ENCODE measurements at places on chromosomes 1 and 21.

DNA sequence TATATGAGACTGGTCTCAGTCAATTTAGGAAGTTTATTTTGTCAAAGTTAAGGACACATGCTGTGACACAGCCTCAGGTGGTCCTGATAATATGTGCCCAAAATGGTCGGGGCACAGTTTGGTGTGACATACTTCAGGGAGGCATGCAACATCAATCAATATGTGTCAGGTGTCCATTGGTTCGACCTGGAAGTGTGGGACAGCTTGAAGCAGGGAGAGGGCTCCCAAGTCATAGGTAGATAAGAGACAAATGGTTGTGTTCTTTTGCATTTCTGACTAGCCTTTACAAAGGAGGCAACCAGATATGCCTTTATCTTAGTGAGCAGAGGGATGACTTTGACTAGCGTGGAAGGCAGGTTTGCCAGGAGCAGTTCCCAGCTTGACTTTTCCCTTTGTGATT lies 4.5 kb upstream of the ERVH48-1 start:
- no peak for DNase-seq

GRCh38 chr1:42833981-42834380 lies 12.4 kb upstream of the ZNF691 start:
- peak; percentile 29 for DNase-seq

- no peak for DNase-seq
Observed at GRCh38 chr1:170284951-170285350, 139.2 kb downstream of the NTMT2 start.

- DNase-seq, result no peak
Observed at GRCh38 chr1:109639841-109640184, 16.1 kb upstream of the GSTM4 start.

- no peak for DNase-seq
Observed at GRCh38 chr21:31151156-31152045, 113.1 kb upstream of the KRTAP19-8 start.

GRCh38 chr1:151833172-151833900 lies 1.7 kb upstream of the RORC start:
- no peak for DNase-seq

DNA sequence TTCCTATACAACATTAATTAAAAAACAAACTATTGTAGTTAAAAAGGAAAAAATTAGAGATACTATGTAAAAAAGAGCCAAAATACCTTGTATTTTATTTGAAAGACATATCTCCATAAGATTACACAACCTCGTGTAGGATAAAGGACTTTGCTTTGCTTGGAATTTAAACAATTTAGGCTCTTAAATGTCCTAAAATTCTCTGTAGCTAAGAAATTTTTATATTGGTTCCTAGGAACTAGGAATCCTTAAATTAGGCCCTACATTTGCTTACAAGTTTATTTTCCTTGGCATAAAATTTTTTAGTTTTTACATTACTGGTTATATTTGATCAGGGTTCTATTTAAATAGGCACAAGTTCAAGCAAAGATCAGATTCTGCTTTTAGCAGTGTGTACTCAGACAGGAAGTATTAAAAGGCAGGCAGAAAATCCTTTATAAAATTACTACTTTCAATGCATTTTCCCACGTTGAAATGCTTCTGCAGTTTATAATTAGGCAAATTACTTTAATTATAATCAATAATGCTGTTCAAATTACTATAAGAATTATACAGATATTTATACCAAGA lies 3.4 kb upstream of the ANGPTL3 start:
- no peak for DNase-seq

DNA sequence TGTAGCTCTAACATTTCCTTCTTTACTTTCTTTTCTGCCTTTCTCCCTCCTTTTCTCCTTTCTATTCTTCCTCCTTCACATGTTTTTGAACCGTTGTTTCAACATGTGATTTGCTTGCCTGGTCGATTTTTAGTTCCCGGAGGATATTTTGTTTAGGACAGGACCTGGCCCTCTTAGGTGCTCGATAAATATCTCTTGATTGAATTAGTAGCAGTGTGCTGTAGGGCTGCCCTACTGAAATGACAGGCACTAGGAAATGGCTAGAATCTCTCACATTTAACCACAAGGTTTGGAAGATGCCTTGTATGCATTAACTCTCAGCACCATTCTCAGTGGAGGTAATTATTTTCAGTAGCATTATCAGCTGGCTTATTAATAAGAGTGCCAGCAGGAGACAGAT lies 305.6 kb downstream of the PAPPA2 start:
- no peak for DNase-seq

DNA sequence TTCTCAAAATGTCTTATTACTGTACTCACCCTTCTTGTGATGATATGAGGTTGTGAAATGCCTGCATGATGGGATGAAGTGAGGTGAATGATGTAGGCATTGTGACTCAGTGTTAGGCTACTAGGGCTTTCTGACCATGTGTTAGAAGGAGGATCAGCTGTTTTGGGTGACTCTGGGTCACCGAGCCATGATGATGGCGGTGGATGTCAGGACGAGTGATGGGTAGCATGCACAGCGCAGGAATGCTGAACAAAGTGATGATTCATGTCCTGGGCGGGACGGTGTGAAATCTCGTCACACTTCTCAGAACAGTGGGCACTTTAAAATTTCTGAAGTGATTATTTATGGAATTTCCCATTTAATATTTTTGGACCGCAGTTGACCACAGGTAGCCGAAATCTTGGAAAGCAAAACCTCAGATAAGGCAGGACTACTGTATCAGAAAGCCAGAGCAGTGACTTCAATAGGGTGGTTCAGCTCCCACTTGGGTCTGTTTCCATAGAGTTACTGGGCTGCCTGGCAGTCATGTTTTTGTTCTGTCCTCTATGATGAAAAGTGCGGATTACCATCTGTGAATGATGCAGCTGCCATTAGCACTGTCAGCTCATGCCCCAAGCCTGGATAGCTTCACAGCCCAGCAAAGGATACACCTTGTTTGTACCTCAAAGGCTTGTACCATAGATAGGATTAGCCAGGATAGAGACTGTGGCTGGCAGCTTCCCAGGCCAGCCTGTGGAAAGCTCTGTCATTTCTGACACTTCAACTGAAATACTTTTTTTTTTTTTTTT lies 26.6 kb downstream of the IL6R start:
- peak; percentile 99 for DNase-seq

GRCh38 chr1:213284626-213285025 lies 233.6 kb downstream of the RPS6KC1 start:
- no peak for DNase-seq

GRCh38 chr21:45951676-45952075 lies 29.9 kb upstream of the COL6A1 start:
- DNase-seq, result no peak

DNA sequence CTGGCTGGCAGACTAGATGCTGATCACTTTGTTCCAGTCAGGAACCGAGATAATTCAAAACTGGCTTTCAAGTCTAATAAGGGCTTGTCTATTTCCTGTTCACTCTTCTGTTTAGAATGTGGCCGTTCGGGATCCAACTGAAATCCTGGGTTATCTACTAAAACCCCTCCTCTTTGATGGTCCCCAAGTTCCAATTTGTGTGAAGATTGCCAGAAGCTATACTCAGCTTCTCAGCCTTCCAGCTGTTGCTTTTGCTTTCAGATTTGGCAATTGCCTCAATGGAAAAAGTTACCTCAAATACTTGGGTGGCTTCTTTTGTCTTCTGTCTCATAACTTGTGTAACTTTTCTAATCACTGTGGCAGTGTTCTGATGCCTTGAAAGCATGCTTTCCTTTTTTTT lies 43.7 kb downstream of the BTBD8 start:
- no peak for DNase-seq

- no peak for DNase-seq
Observed at GRCh38 chr21:44495611-44496563, 40.6 kb downstream of the LRRC3 start.

DNA sequence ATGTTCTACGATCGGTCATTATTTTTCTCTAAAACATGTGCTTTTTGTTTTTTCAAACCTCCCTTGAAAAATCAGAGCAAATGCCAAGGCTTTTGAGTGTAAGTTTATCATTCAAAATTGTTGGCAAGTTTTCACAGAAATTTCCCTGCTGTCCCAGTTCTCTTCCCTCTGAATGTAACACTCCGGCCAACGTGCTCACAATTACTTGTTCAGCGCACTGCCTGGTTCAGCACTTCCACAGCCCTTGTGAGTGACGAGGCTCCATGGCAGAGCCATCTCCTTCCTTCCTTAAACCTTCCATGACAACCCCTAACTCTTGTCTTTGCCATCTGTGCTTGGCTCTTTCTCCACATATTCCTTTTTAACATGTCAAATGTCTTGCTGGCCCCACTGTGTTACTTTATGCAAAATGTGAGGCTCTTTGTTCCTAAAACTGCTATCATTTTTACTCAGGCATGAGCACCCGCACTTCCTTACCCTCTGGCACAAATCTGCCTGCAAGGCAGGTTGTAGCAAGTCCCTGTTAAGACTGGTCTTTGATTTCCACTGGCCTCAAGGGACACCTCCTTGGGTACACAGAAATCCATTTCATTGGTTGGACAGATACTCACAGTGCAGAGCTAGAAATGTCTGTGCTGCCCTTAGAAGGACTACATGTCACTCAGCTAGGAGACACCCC lies 142.8 kb downstream of the HUNK start:
- DNase-seq, result no peak
